ENCODE measurements at places on chromosomes 6 and 20.

DNA sequence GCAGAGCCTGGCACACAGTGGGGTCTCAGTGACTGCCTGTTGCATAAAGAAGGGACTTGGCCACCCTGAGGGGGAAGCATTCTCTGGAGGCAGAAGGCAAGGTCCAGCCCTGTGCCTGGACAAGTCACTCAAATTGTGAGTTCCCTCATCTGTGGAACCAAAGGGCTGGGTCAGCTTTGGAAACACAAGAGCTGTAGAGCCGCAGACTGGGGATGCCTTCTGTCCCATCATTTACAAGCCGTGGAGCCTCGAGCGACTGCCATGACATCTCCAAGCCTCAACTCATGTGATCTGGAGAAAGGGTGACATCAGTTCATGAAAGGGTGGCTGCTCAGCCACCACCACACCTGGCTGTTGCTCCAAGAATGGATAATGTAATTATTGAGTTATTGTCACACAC lies 20.4 kb upstream of the SIRPD start:
- DNase-seq: no peak

DNA sequence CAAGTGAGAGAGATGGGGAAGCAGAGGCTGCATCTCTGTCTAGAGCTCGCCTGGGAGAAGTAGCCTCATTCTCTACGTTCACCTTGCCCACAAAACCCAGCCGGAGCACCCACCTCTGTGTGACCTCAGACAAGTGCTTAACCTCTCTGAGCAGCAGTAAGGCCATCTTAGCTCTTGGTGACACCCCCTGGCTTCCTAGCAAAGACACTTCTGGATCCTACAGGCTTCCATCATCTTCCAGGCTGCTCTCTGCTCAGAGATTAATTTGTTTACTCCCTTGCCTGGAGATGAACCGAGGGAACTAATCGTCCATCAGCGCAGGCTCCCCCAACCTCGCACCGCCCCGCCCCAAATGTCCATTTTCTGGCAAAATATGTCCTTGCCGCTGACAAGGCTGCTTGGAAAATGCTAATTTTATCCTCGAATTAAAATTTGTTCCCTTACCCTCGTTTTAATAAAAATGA lies 24.0 kb upstream of the CTNNBL1 start:
- no peak for DNase-seq

GRCh38 chr6:93235775-93236174 lies 183.6 kb downstream of the EPHA7 start:
- no peak for DNase-seq

GRCh38 chr20:57501461-57502335 lies 23.2 kb downstream of the CTCFL start:
- DNase-seq: no peak

DNA sequence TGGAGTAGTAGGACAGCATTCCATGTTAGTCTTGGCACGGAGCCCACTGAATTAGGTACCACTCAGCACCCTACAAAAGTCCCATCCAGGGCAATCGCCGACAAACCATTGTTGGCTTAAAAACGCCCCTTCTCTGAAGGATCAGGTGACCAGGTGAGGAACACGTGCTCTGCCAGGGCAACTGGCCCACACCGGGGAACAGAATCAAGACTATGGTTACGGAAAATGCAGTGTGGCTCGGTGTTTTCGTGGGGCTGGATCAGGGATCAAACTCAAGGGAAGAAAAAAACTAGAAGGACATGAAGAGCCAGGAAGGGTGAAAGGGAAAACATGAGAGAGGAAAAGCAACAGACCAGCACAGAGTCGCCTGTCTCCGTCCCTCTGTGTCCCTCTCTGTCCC lies 177.8 kb upstream of the ARID1B start:
- DNase-seq: no peak

DNA sequence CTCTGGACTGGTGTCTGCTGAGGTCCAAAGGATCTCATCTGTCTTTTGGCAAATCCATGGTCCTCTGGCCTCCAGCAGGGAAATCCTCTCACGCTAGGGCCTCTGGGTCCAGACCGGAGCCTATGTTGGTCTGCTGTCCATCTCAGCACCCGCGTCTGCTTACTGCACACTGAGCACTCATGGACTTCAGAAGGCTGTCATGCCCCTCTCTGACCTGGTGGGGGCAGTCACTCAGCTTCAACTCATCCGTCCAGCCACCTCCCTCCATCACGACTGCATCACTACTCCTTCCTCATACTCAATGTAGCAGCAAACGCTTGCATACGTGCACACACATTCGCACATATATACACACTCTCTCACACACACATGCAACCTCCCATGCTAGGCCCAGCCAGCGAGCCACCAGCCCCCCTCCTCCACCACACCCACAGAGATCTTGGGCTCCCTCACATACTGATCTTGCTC lies 33.3 kb downstream of the GABRR2 start:
- no peak for DNase-seq

DNA sequence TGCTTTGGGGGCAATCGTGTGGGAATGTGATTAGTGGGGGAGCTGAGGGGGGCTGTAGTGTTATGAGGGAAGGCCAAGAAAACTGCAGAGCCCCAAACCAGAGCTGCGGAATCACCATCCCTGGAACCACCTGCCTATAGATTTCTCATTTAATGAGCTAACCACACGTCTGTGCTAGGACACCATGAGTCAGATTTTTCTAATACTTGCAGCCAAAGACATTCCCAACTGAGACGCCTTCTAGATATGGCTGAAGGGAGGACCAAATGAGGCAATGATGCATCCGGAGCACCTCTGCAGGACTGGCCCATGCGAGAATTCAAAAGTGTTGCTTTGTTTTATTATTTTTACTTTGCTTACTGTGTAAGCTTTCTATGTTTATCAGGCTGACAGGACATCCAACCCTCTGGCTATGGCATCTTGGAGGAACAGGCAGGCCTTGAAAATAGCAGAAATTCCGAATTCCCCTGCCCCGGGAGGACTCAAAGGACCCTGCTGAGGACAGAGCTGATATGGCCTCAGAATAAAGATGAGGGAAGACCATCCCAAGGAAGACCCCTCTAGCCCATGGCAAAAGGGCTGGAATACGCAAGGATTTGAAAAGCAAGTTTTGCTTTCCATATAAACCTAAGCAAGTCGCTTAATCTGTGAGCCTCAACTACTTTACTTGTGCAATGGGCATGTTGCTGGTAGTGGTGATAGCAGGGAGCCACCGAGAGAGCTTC lies 3.1 kb upstream of the PTGIS start:
- no peak for DNase-seq

GRCh38 chr6:119226089-119226488 lies 123.5 kb downstream of the MAN1A1 start:
- no peak for DNase-seq

DNA sequence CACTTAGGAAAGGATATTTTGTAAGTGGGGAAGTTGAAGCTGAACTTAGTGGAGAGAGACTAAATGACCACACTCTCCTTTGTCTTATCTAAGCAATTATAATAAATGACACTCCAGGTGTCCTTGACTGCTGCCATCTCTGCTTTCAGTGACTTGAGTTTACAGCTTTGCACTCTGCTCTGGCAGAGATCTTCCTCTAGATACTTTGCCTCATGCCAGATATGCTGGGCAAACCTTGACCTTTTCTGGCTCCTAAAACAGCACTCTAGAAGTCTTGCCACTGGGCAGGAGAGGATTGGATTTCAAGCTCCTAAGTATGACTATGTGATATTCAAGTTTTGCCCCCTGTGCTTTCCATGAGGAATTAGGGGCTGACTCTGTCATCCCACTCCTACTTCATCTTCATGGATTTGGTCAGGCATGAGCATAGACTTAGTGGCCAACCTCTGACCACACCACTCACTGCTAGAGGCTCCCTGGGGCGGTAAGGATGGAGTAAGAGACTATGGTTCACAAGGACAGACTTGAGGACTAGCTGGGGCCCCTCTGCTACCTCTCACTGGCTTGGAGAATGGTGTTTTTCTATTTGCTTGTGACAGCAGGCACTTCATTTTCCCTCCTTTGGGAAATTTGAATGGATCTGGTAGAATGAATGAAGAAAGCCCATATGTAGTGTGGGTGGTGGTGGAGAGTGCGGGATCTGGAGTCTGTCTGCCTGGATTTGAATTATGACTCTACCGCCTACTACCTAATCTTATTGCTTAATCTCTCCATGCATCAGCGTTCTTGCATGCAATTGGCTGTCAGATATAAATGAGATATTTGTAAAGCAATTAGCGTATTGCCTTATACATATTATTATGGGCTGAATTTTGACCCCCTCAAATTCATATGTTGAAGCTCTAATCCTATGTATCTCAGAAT lies 191.4 kb downstream of the REV3L start:
- DNase-seq: no peak

DNA sequence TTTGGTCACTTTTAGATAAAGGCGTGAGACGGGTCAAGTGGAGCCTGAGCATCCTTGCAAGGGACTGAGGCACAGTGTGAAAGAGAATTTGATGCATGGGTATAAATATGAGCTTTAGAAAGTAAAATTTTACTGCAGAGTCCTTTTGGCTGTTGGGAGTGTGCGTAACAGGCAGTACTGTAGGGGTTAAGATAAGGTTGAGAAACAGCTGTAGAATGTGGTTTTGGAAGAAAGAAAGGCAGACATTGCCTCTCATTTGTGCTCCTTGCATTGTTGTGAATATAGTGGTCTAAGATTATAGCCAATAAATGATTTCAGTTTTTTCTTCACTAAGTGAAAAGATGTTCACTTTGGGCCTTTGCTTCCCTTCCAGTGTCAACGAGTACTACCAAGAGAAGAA lies 73.0 kb downstream of the RREB1 start:
- no peak for DNase-seq

DNA sequence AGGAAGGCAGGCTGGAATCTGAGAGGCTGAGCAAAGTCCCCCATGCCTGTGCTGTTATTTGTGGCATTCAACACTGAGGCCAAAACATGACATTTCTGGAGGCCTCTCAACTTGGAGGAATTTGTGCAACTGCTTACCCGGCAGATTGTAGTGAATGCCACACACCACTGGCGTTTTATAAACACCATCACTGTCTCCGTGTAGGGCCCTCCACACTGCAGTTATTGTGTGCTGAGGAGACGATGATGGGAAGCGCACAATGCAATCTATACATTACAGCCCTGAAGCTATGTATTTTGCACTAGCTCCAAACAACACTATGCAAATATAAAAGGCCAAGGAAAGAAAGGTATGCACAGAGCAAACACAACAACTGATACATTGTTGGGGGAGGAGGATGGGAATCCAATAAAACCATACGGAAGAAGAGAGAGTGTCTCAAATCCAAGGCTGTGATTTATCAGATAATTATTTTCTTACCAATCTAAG lies 106.5 kb downstream of the SMLR1 start:
- DNase-seq: no peak

DNA sequence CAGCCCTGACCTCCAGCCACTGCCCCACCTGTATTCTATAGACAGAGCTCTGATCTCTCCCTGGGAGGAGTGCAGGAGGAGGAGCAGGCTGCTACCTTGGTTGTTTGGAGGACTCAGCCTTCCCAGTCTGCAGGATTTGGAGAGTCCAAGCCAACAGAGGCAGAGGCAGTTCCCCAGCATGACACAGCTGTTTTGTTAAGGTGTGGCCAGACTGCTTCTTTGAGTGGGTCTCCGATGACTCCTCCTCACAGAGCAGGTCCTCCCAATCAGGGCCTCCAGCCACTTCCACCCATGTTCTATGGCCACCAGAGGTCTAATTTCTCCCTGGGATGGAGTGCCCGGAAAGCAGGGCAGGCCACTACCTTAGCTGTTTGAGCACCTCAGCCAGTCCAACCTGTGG lies 203.5 kb downstream of the HACE1 start:
- no peak for DNase-seq

- no peak for DNase-seq
Observed at GRCh38 chr6:109059571-109060021, 35.0 kb downstream of the SESN1 start.

DNA sequence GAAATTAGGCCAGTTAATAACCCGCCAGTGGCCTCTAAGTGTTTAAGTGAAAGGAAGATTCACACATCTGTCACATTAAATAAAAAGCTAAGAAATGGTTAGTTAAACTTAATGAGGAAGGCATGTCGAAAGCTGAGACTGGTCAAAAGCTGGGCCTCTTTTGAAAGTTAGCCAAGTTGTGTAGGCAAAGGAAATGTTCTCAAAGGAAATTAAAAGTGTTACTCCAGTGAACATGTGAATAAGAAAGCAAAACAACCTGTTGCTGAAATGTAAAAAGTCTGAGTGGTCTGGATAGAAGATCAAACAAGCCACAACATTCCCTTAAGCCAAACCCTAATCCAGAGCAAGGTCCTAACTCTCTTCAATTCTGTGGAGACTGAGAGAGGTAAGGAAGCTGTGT lies 10.9 kb upstream of the MTRF1L start:
- no peak for DNase-seq

GRCh38 chr6:56404599-56404998 lies 157.2 kb upstream of the COL21A1 start:
- no peak for DNase-seq

DNA sequence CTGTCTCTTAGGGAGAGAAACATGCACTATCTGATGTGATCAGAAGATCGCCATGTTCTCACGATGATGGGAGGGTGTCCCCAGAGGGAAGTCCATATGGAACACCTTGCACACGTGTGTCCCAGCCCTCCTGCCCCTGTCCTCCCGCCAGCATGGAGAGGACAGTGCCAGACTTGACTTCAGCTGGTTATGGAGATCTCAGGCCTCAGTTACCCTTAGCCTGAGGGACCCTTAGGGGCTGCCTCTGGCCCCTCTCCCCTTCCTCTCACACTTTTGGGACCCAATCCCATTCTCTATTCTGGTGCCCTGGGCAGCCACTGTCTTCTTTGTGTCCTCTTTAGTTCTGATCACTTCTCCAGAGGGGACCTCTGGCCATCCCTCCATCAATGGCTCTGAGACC lies 1.6 kb downstream of the TREML4 start:
- no peak for DNase-seq

- DNase-seq: no peak
Observed at GRCh38 chr6:38065734-38066305, 246.3 kb downstream of the ZFAND3 start.

DNA sequence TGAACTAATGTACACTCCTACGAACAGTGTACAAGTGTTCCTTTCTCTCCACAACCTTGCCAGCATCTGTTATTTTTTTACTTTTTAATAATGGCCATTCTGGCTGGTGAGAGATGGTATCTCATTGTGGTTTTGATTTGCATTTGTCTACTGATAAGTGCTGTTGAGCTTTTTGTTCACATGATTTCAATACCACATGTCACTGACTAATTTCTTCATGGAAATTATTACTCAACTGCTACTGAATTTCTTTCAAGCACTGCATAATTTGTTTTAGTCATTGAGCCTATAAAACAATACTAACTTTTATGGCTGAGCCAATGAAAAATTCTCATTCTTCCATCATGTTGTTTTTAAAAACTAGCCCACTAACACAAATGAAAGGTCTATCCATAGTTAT lies 115.4 kb downstream of the FRK start:
- DNase-seq: no peak

DNA sequence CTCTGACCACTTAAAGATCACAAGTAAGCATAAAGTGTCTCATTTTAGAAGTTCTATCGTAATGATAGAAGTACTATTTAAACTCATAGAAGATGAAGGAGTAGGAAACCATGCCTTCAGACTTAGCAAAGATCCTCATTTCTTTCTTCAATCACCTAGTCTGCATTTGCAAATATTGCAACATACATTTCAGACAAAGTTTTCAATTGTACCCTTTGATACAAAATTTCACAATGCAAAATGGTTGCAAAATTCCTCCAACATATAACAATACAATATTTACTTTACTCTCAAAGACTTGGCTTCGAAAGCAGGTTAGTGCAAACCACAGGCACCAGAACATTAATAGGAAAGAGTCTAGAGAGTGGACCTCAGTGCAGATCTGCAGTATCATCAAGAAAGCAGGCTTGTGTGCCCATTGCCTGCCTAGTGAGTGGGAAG lies 16.1 kb upstream of the ROS1 start:
- no peak for DNase-seq

GRCh38 chr6:136134268-136134667 lies 115.8 kb downstream of the MTFR2 start:
- DNase-seq: no peak
